ENCODE measurements at places on chromosomes 5 and 9.

GRCh38 chr9:91160181-91160580 lies 201.5 kb downstream of the AUH start:
- no peak for DNase-seq

DNA sequence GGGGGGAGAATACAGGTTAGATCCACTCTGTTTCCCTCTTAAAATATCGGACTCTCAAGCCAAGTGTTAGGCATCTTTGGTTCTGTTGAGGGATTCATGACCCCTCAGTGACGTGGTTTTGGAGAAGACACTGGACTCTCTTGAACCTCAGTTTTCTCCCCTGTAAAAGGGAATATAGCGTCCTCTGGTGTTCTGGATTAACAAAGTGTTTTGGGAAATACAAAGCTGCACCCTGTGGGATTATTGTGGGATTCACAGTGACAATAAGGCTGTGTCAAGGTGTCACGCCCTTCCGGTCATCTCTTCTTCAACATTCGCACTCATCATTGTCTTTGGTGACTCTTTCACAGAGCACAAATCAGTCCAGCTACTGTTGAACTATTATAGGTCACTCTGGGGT lies 139.0 kb downstream of the IRX1 start:
- DNase-seq = no peak

- no peak for DNase-seq
Measured at GRCh38 chr9:121156263-121156731, 45.4 kb downstream of the RAB14 start.

DNA sequence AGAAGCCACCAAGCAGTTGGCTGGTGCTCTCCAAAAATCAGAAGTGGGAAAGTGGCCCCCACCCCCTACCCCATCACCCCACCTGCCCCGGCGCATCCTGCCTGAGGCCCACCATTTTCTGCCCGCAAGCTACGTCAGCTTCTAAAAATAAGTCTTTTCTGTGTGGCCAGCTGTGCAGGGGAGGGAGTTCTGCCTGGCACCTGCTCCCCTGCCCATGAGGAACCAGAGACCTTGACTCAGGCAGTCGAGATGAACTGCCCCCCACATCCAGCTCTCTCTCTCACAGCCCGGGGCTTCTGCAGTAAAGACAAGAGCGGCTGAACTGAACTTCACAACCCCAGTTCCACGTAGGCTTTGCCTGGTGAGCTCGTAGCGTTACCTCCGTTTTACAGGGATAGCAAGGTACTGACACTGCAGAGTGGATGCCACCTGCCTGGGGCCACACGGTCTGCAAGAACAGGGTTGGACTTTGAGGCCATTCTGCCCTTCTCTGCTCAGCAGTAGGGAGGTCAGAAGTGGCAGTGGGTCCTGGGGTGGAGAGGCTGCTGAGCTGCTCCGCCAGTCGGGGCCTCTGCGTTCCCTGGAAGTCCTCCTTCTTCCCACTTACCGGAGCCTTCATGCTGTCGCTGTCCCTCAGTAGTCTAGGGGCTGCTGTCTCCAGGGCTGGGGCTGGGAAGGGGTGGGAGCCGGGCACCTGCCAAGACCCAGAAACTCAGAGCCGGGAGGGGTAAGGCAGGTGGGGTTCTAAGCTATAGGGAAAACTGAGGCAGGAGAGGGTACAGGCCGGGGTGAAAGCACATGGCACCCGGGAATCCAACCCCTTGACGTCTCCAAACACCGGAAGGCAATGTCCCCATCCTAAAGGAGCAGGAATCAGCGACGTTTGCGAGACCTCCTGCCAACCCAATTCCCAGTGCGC lies 781 bp downstream of the ST6GALNAC4 start:
- no peak for DNase-seq

All from SK-N-MC (cell line).